ENCODE measurements at places on chromosomes 7 and 10.

DNA sequence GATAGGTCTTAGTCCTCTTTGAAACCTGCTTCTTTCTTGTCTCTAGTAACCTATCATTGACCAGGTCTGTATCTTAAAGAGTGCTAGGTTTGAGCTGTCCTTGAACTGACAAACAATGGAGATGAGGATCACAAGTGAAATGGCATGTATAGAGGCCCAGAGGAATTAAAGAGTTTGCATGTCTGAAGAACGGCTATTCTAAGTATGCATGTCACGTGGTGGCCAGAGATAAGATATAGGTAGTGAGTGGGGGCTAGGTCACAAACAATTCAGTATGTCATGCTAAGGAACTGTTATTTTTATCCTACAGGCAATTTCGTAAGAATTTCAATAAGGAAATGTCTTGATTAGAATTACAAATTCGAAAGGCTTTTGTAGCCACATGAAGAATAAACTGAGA lies 95.3 kb downstream of the SUGCT start:
- DNase-seq = no peak

DNA sequence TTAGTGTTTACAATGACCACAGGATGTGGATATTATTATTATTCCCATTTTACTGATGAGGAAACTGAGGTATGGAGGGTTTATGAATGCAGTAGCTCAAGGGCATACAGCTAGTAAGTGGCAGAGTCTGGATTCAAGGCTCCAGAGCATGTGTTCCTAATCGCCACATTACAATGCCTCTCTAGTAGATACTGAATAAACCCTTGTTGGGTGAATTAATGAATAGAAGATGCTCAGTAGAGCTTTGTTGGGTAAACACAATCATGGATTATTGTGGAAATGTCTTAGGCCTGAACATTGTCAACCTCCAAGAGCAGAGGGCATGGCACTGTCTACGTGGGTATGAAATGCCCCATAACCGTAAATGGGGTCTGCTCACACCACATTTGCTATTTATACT lies 545.3 kb downstream of the LRMDA start:
- DNase-seq = no peak

- no peak for DNase-seq
These were observed 242.6 kb upstream of the C7orf33 start for GRCh38 chr7:148347981-148348380.

DNA sequence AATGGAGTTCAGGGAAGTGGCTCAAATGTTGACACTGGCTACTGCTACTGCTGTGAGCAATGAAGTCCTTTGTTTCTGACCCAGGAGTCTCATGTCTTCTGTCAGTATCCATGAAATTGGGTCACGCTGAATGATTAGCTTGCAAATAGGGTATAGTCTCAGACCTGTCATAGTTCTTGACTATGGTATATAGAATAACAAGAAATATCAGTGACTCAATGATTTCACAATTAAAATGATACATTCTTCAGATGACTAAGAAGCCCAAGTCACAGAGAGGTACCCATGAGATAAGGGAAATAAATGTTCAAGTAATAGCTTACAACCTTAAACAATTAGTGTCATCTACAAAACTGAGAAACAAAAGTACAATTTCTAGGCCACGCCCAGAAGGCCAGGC lies 89.3 kb downstream of the LYZL2 start:
- no peak for DNase-seq

DNA sequence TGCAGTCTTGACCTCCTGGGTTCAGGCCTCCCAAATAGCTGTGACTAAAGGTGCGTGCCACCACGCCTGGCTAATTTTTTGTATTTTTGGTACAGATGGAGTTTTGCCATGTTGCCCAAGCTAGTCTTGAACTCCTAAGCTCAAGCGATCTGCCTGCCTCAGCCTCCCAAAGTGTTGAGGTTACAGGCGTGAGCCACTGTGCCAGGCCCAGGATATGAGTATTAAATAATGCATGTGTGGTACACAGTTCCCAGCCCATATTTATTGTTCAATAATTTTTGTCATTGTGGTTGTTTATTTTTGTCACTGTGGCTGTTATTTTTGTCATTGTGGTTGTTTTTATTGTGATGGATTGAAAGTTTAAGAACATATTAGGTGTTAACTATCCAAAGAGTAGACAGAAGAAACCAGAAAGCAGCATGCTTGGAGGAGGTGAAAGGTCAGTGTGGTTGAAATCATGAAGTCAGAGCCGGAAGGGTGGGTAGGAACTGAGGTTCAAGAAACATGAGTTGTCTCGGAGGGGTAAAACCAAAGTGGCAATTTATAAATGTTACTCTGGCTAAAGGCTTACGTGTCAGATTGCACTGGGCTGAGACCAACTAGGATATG lies 45.0 kb downstream of the MRC1 start:
- no peak for DNase-seq

- DNase-seq = no peak
These were observed 99.5 kb upstream of the TNRC18 start for GRCh38 chr7:5523052-5523711.

- no peak for DNase-seq
These were observed 71.2 kb downstream of the SUGCT start for GRCh38 chr7:40205992-40206391.

GRCh38 chr10:95573964-95574604 lies 12.9 kb upstream of the SORBS1 start:
- DNase-seq = no peak

DNA sequence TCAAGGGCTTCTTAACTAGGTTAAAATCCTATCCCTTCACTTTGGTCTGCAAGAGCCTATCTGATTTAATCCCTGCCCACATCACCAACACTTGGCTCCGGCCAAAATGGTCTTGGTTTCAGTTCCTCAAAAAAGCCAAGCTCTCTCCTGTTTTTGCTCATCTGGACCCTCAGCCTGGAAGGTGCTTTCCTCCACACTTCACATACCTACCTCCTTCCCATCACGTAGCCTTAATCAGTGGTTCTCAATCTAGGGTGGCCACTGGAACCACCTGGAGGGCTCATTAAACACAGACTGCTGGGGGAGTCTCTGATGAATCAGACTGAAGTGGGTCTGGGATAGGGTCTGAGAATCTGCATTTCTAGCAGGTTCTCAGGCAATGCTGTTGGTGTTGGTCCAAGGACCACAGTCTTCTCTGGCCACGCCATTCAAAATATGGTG lies 227.0 kb upstream of the AOAH start:
- no peak for DNase-seq

GRCh38 chr10:106242301-106242700 lies 922.2 kb downstream of the SORCS1 start:
- DNase-seq = no peak

DNA sequence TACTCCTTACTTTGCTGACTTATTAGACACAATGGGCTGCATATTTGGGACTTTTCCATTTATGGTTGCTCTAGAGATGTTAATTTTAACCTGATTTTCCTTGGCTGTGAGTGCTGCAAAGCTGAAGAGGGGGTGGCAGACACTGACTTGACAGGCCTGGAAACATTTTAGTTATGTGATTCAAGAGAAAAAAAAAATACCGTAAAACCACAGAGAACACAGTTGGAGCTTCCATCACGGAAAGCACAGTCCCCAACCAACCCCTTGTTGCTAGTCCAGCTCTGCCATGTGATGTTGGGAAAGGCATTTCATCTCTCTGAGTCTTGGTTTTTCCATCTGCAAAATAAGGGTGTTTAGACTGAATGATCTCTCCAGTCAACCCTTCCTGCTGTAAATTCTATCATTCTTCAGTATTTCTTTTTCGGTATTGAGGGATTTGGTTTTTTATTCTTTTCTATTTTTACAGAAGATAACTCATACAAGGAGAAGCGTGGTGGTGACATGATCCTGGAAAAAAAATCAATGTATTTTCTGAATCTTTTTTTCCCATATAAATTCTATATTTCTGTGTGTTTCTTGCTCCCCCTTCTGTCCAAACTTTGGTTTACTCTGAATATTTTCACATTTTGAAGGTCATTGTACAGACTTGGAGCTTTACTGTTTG lies 246.1 kb downstream of the REEP3 start:
- DNase-seq = no peak

- DNase-seq = no peak
These were observed 235.1 kb downstream of the SEMA3E start for GRCh38 chr7:83413831-83414230.

DNA sequence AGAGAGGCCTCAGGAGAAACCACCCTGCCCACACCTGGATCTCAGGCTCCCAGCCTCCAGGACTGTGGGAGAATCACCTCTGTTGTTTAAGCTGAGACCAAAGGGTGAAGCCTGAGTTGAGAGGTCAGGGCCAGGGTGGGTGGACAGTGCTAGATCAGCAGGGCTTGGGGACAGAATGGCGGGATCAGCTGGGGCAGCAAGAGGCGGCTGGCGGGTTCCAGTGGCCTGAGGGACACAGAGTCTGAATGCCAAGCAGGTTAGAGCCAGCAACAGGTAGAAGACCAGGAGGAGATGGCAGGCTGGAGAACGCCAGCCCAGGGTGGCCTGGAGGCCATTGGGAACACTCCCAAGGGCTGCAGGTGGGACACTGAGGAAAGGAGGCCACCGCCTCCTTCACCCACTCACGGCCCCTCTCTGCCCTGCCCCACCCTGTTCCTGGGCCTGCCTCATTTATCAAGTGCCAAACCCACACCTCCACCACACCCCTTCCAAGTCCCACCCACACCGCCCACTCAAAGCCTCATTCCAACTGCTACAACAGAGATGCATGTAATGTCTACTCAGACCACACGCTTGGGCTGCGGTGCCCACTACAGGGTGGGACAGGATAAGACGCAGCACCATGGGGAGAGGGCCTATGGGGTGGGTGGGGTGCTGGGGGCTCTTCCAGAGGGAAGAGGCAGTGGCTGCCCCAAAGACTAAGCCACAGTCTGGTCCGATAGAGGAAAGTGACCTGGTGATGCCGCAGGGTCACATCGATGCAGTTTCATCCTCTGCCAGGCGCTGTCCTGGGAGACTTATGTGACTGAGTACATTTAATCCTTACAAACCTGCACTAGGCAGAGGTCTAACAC lies 173.9 kb downstream of the TNS3 start:
- DNase-seq = no peak

- DNase-seq = peak; percentile 81
These were observed 65.2 kb downstream of the GOLGA7B start for GRCh38 chr10:97914837-97915211.

- no peak for DNase-seq
These were observed 258.2 kb downstream of the FRMD4A start for GRCh38 chr10:14072541-14072940.

DNA sequence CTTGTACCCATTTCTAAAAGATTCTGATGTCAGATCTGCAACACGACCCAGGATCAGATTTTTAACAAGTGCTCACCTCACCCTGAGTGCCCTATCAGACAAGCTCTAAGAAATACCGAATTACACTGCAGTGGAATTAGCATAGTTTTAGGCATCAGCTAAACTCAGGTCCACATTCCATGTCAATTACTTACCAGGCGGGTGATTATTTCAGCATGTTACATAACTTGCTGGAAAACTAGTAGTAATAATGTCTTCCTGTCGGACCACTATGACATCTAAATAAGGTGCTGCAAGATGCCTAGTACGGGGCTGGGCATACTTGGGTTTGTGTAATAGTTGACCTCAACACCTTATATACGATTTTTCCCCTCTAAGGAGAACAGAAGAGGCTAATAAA lies 21.0 kb downstream of the TRIL start:
- no peak for DNase-seq

GRCh38 chr7:143223784-143224183 lies 1.9 kb downstream of the TAS2R40 start:
- no peak for DNase-seq

DNA sequence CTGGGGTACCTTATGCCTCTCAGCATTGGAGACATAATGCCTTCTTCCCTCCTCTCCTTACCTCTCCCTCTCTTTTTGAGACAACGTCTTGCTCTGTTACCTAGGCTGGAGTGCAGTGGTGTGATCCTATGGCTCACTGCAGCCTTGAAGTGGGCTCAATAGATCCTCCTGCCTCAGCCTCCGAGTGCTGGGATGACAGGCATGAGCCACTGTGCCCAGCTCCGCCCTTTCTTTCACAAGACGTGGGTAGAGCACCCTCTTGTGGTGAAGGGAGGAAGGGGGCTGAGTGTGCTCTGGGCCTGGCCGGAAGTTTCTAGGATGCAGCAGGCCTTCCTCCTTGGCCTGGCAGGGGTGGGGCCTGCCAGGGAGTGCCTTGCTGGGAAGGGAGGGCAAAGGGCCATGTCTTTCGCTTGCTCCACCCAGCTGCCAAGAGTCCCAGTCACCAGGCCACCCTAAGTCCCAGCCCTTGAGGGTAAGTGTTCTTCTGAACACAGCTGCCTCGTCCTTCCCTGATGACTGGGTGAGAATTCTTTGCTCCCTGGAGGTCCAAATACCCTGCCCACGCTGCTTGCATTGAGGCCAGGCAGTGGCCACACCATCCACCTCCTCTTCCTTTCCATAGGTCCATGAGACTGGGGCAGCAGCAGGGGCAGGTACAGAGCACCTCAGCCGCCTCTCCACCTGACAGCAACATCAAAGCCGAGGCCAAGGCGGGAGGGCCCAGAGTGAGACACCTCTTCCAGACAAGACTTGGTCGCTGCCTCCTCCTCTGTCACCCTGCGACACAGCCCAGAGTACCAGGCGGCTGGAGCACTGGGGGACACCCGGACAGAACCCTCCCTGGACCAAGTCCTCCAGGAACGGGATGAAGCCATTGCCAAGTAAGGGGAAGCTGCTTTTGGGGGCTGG lies 3.7 kb downstream of the ABHD11 start:
- DNase-seq = peak; percentile 81

DNA sequence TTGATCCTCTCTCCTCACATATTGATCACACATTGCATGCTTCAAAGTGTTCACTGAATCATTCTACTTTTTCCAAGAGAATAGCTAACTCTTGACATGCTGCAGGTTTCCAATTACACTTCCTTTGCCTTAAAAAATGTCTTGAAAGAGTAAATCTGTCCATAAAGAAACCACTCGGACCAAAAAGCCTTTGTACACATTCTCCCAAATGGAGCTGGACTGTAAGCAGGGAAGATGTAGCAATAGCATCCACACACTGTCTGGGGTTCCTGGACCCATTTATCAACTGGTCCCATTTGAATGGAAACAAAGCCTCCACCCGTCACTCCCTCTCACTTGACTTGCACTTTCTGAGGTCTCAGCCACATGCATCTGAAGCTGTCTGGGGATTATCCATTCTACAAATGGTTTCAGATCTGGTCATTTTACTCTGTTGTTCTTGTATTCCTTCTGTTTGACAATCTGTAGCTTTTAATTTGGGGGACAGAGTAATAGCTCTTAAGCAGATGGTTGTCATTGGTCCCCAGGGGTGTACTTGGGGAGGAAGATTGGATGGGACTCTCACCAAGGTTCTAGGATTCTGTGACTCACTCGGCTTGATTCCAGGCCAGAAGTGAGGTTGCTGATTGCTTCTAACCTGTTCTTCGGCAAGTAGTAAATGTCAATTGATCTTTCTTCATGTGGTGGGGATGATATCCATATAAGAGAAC lies 203.5 kb downstream of the HIBADH start:
- DNase-seq = no peak

- DNase-seq = no peak
These were observed 26.5 kb upstream of the ZNF107 start for GRCh38 chr7:64639267-64640001.

- DNase-seq = no peak
These were observed 709.7 kb upstream of the SEMA3D start for GRCh38 chr7:85896531-85896930.

- DNase-seq = no peak
These were observed 94.4 kb downstream of the TMEM106B start for GRCh38 chr7:12305502-12305901.

GRCh38 chr7:69934144-69934903 lies 336.0 kb downstream of the AUTS2 start:
- no peak for DNase-seq

Data from activated naive CD4-positive, alpha-beta T cell treated with anti-CD3 and anti-CD28 coated beads, Interleukin-2, amount 50 U/mL, for 16 hours (primary cell).